Vagina (tissue), 2 donors: ENCODE measurements at places on chromosomes 16 and 17.

DNA sequence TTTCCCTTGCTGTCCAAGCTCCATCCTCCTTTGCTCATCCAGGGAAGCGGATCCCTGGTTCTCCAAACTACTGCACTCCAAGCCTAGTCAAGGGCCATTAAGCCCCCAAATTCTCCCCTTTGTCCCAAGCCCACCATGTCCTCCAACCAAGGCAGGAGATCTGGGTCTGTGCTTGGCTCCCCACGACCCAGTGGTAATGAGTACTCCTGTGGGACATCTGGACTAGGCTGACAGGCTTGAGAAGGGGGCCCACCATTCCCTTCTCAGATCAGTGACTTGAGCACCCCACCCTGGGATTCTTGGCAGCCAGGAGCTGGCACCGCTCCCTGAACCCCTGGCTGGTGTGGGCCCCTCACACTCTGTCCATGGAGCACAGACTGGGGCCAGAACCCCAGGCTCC lies 17.1 kb downstream of the OSBPL7 start:
- peak; percentile 52 for DNase-seq

GRCh38 chr16:11354407-11354732 lies 9.1 kb downstream of the RMI2 start:
- DNase-seq, result no peak

GRCh38 chr16:15907863-15908478 lies 19.6 kb upstream of the CEP20 start:
- no peak for DNase-seq

DNA sequence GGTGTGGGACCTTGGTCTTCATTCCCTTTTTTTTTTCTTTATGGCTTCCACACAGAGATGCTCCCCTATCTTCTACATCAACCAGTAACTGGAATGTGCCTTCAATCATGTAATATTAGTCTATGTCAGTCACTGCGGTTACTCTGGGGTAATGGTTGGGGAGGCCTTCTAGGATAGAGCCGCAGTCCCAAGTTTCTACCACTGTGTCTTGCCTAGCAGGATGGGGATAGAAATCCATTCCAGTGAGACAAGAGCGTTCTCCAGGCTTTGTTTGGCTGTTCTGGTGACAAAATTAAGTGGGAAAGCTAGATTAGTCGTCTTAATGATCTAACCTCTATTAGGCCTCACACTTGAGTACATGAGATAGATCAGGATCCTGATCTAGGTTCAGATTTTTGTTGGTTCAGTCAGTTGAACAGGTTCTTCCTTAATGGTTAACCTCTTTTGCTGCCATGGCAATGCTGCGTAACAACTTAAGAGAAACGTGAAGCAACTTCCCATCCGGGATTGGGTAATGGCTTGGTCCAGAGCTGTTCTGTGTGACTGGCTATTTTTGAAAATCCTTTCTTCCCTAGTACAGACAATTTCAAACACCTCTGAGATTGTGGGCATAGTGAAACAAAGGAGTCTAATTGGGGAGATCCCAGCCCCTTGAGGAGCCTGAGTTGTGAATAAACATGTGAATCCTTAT lies 8.7 kb downstream of the MSL1 start:
- DNase-seq, result no peak

DNA sequence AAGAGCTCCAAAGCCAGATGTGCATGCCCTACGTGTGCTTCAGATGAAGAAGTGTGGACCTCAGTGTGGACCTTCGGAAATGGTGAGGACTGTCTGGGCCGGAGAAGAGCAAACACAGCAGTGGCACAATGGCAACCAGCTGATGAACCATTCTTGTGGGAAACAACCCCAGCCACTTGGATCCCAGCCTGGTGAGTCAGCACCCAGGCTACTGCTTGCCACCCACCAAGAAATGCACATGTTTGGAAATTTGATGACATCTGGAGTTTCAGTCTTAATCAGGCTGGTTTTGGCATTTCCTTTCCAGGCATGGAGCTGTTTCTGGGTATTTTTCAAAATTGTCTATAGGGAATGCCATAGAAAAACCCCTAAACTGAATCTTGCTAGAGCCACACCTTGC lies 42.7 kb downstream of the DYNLRB2 start:
- no peak for DNase-seq

DNA sequence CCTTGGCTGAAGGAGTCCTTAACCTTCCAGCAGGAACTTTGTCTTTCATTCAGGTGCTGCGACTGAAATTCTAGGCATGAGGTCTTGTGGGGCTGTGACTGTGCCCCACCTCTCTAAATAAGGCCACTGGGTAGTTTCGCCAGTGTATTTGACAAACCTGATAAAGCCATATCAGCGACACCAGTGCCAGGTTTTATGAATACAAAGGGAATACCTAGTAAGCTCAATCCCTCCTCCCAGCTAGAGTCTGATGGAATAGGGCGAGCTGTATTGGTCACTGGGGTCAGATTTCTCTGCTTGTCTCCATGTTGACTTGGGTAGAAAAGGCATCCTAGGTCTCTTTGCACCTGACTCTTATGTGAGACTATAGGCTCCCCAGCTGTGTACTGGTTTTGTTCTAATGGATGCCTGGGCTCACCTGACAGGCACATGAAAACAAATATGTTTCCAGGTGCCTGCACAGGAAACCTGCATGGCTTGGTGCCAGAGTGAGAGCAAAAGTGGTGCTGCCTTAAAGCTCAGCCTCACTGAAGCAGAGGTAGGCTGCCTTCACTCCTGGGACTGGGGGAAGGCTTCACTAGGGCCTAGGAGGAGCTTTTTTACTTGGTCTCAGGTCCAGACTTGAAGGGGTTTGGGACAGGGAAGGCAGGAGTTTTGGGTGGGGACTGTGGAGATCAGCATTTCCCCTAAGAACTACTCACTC lies 8.3 kb downstream of the SLC7A6 start:
- no peak for DNase-seq

DNA sequence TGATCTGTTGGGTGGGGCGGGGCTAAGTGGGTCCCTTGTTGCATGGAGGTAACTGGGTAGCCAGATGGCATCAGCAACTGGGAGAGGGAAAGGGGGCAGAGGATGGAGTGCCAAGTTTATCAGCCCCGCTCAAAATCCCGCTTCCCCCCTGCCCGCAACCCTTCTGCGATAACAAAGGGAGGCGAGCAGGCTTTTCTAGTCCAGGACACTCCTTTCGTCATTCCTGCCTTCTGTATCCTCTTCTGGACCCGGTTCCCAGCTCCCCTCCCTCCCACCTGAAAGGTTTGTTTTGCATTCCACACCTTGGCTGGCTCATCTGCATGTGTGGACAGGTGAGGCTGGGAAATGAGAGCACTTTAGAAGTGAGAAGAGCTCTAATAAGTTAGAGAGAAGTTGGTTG lies 53.3 kb downstream of the HLF start:
- no peak for DNase-seq

- DNase-seq, result no peak
These were observed 65.7 kb upstream of the LRRC37A3 start for GRCh38 chr17:64984851-64985521.

GRCh38 chr17:7176841-7177190 lies 2.4 kb downstream of the ASGR1 start:
- DNase-seq, result no peak
